IMR-90 (cell line): ENCODE measurements at places on chromosomes 4 and X. TPM values are rescaled to one million over a fixed set of nuclear protein-coding genes. Genes with fewer than 3 reads are reported as not detected.

The SSX1 gene
- total RNA-seq: not detected in 2 replicates

The PTPN13 gene
- total RNA-seq: 29.0 and 31.4 TPM in 2 replicates

The CCKAR gene
- not detected in 2 replicates for total RNA-seq

The TMEM255A gene
- not detected in 2 replicates for total RNA-seq

The MAGEB4 gene
- not detected in 2 replicates for total RNA-seq
